ENCODE measurements at places on chromosomes 7 and 10.

DNA sequence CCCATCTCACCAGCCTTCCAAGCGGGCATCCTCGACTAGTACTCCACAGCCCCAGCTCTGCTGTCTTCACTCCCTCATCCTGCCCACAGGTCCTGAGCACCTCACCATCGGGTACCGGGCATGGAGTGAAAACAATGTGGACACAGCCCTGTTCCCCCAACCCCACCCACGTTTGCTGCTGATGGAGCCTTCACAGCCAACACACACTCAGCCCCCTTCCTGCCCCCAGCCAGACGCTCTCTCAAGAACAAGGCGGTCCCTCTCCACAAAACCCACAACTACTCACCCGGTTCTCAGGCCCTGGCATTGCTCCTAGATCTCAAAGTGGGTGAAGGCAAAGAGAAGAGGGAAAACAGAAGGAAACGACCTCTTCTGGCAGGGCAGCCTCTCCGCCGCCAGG lies 56.1 kb downstream of the SLIT1 start:
- no peak for DNase-seq

GRCh38 chr7:19690736-19691135 lies 18.1 kb downstream of the POLR1F start:
- no peak for DNase-seq

GRCh38 chr7:158164101-158165095 lies 423.2 kb downstream of the PTPRN2 start:
- DNase-seq, result no peak

GRCh38 chr10:117830205-117830604 lies 216.5 kb downstream of the RAB11FIP2 start:
- no peak for DNase-seq

- DNase-seq, result no peak
Observed at GRCh38 chr10:125080984-125081383, 79.4 kb downstream of the CTBP2 start.

DNA sequence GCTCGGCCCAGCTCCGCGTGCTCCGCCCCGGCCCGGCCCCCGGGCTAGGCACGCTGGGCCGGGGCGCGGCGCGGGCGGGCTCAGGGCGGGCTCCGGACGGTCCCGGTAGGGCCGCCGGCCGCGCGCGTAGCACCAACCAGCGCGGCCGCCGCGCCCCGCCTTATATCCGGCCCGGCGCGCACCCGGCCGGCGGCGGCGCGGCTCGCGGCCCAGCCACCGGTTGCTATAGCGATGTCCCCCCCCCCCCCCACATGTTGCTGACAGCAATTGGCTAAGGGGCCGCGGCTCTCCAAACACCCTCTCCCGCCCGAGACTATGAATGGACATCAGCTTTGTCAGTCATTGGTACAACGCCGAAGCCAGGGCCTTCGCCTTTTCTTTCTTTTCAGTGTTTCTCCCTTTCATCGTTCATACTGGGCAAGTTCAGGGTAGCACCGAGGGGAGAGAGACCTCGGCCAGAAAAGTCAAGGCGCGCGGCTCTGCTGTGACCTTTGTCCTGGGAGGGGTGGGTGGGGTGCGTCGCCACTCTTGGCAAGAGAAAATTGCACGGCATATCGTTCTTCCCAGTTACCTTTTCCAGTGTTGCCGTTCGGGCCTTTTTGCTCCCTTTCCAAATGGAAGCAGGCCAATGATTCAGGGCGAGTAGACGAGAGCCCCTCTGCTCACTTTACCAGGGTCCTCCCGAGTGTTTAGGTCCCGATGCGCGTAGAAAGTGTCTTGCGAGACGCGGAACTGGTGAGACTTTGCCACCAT lies 354.2 kb downstream of the DNAJB6 start:
- DNase-seq, result no peak

- no peak for DNase-seq
Observed at GRCh38 chr7:24764011-24764410, 6.7 kb upstream of the GSDME start.

GRCh38 chr10:99917963-99918825 lies 91.6 kb downstream of the DNMBP start:
- DNase-seq, result no peak

DNA sequence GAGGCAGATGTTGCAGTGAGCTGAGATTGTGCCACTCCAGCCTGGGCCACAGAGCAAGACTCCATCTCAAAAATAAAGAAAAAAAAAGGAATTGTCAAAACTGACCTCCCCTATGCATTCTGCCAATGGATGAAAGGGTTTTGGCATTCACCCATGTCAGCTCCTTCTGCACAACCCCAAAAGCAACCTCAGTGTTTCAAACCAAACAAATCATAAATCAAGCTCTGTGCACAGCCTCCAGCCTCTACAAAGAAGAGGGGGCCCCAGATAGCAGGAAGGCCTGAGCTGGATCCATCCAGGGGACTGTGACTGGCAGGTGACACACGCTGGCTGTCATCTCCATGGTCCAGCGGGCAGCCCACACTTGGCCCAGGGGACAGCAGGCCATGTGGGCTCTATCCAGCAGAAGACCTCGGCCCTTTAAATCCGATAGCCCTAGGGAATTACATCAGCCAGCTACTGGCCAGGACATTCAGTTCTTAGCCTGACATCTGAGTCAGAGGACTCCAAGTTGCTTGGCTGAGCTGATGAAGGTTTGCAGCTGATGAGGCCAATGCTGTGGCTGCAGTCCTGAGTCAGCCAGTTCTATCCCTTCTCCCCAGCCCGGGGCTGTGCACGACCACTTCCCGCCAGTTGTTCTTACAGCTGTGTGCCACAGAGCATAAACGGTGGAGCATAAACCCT lies 52.0 kb upstream of the FIGNL1 start:
- no peak for DNase-seq

- DNase-seq, result no peak
Observed at GRCh38 chr7:88546808-88547207, 212.7 kb upstream of the ZNF804B start.

DNA sequence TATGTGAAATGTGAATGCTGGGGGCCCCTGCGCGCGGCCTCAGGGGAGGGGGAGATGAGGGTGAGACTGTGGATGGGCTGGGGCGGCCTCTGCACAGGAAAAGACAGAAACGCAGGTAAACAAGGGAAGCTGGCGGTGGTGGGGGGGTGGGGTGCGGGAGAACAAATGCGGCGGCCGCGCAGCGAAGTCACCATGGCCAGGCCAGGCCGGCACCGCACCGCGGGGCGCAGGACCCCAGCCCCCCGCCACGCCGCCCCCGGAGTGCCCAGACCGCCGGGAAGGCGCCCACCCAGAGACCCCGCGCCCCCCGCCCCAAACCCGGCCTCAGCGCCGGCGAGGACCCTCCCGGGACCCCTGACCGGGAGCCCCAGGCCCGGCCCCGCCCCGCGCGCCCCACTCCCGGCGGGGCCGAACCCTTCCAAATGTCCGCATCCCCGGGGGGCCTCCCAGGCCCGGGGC lies 14.5 kb upstream of the DNAAF5 start:
- DNase-seq, result no peak

GRCh38 chr7:132123773-132124172 lies 452.5 kb downstream of the PLXNA4 start:
- DNase-seq, result no peak

- no peak for DNase-seq
Observed at GRCh38 chr7:122975341-122975740, 20.2 kb downstream of the TAS2R16 start.

DNA sequence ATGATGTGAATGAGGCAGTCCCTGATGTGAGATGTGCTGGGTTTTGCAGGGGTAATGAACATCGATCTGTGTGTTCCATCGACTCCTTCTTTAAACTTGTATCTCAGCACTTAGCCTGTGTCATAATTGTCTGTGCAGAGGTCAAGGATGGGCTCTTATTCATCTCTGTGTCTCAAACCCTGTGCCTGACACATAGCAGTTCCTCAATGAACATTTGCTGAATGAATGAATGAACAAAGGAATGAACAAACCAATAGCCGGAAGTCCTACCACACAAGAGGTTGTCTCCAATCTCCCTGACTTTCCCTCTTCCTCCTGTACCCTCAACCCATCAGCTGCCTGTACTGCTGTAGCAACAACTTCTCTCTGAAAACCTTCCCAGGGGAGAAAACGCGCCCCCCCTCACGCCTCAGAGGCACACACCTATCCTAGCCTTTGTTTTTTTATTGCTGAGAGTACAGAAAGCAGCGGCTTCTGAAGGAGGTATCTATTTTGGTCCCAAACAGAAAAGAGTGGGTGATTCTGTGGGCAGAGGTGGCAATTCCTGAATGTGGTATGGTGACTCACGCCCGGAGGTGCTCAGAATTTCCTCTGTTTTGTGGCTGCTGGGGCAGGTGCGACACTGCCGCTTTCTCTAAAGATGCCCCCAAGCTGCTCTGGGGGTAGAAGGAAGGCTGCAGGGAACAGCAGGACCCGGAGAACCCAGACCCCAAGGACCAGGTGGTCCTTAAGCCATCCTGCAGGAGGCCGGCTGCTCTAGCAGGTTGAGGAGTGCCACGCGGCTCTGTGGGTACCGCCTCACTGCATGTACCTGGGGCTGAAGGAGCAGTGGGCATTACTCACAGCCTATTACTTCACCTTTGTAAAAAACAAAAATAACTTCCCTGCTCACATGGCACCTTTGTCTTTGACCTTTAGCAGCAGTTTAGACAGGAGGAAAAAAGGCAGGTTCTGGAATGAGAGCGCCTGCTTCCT lies 9.6 kb downstream of the IL2RA start:
- peak; percentile 75 for DNase-seq

- no peak for DNase-seq
Observed at GRCh38 chr10:16231734-16232435, 204.9 kb upstream of the PTER start.

DNA sequence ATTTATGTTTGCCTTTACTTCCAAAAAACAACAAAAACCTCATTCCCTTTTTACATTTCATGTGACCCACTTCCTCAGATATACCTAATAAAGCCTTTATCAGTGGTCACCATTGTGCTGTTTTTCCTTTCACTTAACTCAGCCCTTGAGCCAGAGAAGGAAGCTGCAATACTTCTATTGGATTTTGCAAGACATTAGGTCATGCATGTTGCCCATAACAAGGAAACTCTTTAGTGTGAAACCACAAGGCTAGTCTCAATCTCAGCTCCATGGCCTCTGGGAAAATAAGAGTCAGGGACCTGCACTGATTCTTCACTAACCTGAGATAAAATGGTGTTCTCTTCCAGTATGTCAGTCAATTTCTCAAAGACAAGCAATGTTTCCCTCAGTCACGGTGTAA lies 27.8 kb downstream of the STEAP4 start:
- no peak for DNase-seq

DNA sequence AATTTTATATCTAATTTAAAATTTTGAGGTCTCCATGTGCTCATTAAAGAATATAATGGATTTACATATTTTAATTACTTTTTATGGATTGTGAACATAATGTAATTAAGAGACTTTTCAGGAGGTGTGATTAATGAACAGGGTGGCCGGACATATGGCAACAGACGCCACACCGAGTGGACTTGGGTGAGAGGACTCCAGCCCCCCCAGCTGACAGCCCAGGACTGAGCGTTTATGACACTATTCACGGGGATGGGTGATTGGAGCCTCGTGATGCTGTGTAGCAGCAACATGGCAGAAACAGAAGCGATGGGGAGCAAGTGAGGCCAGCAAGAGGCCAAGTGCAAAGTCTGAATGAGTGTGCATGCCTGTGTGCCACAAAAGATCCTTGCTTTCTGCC lies 1176.9 kb downstream of the TYW1 start:
- no peak for DNase-seq

DNA sequence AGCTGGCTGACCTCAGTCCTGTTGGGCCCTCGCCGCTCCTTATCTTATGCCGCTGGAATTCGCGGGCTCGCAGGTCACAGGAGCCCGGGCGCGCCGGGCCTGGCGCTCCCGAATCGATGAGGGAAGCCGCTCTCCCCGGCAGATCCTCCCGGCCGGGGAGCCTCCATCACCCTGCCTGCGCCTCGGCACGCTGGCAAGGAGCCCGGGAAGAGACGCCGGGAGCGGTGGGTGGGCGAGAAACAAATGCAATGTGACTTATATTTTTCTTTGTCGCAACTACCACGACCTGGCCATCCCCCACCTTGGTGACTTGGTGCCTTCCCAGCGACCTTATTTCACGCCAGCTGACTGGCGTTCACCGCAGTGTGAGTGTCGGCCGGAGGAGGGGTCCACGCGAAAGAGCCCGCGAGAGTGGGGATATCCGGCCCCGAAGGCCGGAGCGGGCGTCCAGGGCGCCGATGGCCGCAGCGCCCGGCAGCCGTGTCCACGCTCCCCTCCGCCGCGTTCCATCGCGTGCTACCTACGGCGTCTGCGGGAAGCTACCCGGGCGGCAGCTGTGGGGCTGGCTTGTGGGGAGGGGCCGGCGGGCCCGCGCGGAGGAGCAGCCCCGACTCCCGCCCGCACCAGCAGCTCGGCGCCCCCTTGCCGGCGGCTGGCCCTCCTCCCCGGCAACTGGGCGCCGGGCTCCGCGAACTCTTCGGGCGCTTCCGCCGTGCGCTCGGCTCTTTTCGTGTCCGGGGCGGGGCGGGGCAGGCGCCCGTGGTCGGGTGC lies 494 bp upstream of the BMPR1A start:
- DNase-seq, result peak; percentile 86

DNA sequence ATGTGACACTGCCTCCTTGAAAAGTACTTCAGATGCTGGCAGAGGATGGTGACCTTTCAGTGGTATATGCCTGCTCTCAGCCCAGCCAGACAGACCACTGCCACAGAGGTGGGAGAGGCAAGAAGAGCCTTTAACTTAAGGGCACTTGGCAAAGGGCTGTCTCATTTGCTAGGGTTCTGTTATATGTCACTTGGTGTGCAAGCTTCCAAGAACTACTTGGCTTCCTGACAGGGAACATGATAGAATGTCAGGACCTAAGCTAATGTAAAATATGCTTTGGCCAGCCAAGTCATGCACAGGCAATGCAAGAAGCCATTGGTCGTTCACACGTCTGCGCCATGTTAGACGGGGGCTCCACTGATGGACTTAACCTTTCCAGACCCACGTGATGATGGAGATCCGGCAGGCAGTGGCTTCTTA lies 54.7 kb downstream of the RBM20 start:
- no peak for DNase-seq

GRCh38 chr10:108787932-108788331 lies 1135.4 kb downstream of the XPNPEP1 start:
- no peak for DNase-seq

DNA sequence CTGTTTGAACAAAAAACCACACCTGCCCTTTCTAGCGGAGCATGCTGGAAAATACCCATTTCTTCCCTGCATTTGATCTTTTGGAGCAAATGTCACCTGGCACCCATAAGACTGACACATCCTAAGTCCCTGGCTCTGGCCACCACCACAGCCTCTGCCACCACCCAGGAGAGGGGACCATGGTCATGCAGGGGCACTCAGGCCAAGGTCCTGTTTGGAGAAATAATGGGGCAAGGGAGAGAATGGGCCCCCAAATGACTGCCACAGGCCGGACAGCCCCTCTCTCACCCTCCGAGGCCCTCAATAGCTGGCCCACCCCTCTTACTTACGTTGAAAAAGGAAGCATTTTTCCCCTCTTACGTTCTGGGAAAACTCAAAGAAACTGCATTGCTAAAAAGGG lies 35.4 kb downstream of the RGS10 start:
- DNase-seq, result no peak

- no peak for DNase-seq
Observed at GRCh38 chr10:44696496-44696895, 214.6 kb upstream of the TMEM72 start.

GRCh38 chr10:76878514-76878913 lies 759.1 kb downstream of the KCNMA1 start:
- DNase-seq, result no peak
